Non-pigmented ciliary epithelial cell (primary cell): ENCODE measurements at places on chromosomes 16 and 17.

- no peak for DNase-seq
Measured at GRCh38 chr17:29585080-29585751, 4.2 kb downstream of the GIT1 start.

DNA sequence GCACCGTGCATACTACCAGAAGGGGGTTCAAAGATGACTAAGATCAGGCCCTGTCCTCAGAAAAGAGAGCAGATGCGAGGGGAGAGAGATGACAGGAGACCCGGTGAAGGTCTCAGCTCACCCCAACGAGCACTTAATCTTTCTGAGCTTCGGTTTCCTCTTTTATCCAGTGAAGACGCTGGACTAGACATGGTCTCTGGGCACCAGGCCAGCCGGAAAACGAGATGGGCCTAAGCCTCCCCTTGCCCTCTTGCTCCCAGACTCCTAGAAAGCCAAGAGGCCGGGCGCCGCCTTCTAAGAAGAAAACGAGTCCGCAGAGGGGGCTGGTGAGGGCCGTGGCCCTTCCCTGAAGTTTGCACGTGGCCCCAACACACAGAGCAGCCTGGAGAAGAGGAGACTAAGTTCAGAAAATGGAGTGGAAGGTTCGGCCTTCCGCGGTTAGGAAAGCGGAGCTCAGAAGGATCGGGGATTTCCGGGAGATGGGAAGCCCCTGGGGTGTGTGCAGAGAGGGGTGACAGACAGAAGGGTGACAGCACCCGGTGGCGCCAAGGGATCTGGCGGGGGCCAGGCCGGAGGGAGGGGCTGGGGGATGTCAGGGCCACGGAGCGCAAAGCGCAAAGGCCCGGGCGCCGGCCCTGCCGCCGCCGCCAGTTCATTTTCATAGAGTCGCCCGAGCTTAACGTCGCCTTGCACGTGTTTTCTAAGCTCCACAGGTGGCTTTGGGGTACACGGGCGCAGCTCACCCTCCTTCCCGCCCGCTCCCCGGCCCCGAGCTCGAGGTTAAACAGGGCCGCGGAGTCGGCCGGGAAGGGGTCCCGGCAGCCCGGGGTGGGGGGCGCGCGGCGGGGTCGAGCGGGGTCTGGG is 42.1 kb upstream of the BHLHA9 start:
- no peak for DNase-seq

DNA sequence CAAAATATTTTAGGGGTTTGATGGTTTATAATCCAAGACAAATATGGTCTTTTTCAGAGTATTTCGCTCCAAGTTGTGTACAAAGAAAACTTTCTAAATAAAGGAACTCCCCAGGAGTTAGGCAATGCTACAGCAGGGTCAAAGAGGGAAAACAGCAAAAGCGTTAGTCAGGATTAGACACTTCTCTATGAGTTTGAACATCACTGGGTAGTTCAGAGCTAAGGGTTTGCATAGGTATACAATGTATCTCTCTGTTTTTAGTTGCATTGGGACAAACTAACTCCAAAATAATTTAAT is 34.8 kb downstream of the FAM20A start:
- no peak for DNase-seq

GRCh38 chr17:29292071-29292991 is 1.6 kb downstream of the NUFIP2 start:
- DNase-seq: no peak

GRCh38 chr16:71498031-71498430 is 8.9 kb upstream of the ZNF19 start:
- DNase-seq: no peak

DNA sequence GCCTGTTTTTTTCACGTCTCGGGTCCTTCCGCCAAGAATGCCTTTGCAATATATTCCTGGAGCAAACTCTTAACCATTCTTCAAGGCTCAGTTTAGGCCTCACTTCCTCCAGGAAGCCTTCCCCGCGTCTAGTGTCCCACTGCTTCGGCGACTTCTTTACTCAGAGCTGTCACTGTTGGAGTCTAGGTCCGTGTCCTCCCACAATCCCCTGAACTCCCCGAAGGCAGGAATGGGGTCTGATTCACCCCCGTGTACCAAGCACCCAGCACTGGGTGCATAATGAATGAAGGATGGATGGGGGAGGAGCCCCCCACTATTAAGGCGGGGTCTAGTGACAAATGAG is 508 bp downstream of the MATCAP1 start:
- DNase-seq: no peak

- DNase-seq: no peak
Measured at GRCh38 chr16:20868890-20869289, 31.3 kb downstream of the DCUN1D3 start.

DNA sequence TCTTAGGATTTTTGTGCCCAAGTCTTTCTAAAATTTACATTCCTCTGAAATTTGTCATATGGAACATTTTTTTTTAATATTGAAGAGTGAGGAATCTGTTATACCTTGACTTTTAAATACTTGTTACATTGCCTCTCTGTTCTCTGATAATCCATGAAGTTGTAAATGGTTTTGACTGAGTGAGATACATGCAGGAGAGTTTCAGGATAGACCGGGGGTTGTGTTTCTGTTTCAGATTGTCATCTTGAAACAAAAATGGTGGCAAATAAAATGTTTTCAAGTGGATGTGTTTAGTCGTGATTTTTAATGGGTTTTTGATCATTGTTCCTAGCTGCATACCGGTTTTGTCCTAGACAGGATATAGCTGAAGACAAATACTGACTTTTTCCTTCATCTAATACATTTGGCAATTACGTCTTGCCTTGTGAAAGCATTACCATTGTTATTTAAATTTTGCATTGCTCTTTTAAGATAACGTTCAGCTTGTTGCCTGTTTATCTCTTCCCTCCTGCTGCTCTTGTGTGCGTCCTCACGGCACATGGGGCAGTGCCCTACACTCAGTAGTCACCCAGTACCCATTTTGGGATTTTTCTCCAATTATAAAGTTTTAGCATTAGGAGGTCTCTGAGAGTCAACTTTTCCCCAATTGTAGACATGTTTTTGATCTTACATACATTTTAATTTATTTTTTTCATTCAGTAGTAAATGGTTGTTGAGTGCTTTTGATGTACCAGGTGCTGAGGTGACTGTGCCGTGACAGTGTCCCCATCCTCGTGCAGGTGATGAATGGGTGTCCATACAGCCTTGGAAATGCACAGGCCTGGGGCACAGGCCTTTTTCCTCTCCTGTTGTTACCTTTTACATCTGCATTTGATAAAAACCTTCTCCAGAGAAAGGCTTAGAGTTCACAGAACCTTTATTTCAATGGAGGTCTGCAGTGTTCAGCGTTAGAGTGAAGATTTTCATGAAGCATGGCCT is 169.9 kb downstream of the MSI2 start:
- no peak for DNase-seq

DNA sequence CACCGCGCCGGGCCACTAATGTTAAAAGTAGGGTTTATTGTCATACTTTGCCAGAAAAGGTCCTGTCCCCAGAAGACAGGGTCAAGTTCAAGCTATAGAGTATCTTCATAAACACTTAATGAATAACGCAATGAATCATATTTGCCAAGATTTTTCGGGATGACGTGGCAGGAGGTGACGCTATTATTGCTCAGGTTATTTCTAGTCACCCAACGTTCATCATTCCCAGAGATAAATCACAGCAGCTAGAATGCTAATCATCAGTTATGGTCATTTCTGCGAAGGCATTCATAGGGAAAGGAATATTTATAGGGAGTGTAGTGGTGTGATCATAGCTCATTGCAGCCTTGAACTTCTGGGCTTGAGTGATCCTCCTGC is 2.0 kb downstream of the TMC5 start:
- no peak for DNase-seq

DNA sequence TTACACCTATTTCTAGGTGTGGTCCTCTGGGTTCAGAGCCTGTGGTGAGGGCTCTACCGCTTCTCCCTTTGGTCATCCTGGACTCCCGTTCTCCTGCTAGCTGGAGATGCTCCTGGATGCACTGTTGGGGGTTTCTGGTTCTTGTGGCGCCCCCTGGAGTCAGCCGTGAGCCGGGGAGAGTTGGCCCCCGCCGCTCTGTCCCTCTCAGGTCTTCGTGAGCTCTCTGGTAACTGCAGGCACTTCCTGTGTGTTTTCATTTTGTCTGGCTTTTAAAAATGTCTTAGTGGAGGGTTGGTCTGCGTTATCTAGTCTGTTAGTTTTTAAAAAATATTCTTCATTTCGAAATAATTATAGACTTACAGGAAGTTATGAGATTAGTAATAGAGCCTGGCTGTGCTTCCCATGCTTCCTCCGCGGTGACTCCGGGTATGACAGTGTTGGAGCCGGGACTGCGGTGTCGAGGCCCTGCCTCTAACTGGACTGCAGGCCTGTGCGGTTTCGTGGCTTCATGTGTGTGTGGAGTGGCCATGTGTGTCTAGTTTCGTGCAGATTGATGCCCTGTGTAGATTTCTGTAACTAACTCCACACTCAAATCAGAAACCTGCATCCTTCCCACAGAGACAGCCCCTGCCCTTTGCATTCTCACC is 78.0 kb upstream of the ZNF750 start:
- DNase-seq: no peak

DNA sequence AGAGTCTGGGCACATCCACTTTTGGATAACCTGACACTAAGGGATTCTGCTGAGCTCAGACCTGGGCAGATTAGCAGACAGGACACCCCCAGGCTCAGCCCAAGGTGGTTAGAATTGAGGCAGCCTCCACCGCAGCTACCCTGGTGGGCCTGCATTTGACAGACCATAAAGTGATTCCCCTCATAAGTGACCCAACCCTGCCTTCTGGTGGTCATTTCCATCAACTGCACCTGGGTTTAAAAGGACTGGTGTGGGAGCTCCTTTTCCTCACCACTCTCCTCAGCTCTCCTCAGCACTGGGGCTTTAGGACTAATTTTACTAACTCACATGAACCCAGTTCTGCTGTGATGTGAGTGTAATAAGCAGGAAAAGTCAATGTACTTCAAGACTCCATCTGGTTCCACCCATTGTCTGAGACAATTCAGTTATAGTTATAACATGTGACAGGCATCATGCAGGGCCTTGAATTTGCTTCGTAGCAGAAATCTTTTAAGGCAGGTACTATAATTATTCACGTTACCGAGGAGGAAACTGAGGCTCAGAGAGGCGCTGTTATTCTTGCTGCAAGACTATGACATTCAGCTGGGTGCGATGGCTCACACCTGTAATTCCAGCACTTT is 42.5 kb downstream of the MYH3 start:
- DNase-seq: peak; percentile 15

GRCh38 chr17:73902416-73903181 is 258.4 kb upstream of the SDK2 start:
- DNase-seq: no peak

- DNase-seq: no peak
Measured at GRCh38 chr17:13387952-13388351, 213.8 kb downstream of the HS3ST3A1 start.

GRCh38 chr17:17712268-17712924 is 31.1 kb downstream of the RAI1 start:
- peak; percentile 61 for DNase-seq

GRCh38 chr17:44940768-44941167 is 6.8 kb downstream of the KIF18B start:
- no peak for DNase-seq

DNA sequence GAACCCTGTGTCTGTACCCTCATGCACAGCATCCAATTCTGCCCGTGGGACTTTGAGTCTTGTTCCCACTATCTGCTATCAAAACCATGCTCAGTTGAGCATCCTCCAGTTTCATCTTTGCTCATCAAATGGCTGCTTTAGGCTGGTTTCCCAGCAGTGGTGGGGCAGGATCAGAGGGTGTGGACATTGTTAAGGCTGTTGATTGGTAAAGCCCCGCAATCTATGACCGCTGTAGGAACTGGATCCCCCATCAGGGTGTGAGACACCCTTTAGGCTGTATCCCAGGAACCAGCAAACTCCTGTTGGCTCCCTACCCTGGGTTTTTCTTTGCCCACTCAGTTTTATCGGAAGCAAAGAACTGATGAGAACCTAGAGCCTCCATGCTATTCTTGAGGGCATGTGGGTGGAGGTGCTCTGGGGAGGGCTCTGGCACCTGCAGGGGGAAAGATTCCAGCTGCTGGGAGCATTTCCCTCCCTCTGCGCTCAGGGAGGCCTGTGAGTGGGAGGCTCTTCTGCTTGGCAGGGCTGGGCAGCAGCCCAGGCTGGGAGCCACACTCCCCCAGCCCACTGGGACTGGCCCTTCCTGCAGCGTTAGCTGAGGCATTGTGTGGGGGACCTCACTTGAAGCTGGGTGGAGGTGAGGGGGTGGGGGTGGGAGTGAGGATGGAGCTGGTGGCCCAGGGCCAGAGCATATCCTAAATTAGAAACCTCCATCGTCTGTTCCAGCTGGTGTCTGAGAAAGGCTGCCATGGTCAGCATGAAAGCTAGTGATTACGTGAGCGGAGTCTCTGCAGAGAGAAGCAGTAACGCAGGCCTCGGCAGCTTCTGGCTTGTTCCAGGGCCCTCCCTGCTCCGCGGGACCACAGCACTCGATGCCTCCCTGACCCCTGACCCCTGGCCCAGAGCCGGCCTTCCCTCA is 160.6 kb downstream of the IRF8 start:
- no peak for DNase-seq

DNA sequence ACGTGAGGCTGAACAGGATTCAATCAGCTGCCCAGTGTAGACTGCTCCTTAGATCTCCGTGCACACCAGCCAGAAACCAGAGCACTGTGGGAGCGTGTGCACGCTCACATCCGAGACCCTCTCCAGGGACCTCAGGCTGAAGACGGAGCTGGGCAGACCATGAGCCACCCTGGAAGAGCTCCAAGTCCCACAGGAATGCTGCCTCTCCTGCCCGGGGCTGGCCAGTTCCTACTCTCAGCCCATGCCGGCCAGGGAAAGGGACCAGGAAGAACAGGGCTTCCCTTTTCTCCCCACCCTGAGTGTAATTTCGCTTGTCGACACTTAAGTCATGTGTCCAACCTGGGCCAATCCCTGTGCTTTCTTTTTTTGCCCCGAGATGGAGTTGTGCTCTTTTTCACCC is 6.9 kb downstream of the ALYREF start:
- DNase-seq: no peak

DNA sequence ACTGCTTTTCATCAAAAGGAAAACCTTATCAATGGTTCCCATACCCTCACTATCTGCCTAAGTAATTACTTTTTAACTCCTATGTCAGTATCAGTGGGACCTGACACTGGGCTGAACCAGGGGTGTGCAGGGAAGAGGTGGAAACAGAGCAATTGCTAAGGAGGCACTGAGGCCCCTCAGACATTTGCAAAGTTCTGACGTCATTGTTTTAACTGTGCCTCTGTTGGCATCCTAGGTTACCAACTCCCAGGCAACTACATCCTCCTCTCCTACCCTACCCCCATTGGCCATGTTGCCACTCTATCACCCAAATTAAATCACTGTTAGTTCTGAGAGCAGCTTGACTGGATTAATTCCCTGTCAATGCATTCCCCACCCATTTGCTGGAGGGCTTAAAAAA is 8.0 kb upstream of the WWOX start:
- no peak for DNase-seq

- no peak for DNase-seq
Measured at GRCh38 chr17:45270828-45271418, 9.0 kb upstream of the SPATA32 start.

- no peak for DNase-seq
Measured at GRCh38 chr17:7775051-7775450, 57.5 kb downstream of the DNAH2 start.

DNA sequence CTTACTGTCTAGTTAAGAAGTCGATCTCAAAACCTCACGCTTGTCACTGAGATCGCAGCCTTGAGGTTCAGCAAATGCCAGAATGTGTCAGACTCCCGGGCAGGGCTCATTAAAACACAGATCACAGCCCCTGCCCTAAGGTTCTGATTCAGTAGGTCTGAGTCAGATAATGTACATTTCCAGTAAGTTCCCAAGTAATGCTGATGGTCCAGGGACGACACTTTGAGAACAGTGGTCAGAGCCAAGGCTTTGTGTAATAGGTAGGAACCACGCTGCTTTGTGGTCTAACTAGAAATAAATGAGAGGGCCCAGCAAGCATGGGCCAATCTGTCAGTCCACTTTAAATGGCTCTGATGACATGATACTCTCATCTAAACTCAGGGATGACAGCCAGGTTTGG is 228.6 kb downstream of the ZFHX3 start:
- peak; percentile 23 for DNase-seq
